ENCODE measurements at places on chromosomes 5 and 9.

DNA sequence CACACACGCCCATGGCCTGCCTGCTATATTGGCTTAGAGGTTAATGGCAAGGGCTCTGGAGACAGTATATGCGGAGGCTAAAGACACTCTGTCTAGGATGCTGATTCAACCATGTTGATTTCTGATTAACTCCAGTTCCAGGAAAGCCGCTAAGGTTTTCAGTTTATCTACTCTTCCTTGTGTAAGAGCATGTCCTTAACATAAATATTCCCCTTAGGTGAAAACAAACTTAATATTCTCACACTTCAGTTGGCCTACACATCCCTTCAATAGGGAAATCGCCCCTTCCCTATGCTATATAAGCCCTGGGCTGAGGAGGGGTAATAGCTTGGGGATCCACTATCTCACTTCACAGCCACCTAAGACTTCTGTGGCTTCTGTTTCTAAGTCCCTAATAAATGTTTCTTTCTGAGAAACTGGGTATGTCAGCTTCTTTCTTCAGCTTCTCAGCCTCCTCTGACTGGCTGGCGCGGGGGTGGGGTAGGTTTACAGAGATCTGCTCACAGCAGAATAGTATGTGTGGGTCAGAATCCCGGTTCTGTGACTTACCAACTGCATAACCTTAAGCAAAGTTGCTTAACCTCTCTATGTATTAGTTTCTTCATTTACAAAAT lies 4.3 kb upstream of the GPX3 start:
- DNase-seq = no peak

DNA sequence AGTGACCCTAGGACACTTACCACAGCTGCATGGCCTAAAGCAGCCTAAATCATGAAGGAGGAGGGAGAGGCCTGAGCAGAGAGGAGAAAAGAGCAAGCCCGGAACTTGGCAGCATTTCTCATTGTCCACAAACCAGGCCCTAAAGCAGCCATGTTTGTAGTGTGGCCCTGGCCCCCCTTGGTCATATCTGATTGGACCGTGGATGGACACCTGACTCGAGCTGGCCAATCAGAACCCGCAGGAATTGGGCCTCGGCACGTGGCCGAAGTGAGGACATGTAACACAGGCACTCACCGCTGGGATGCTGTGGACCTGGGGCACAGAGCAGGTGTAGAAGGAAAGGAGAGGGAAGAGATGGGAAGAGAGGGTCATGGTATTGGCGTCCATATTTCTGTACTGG lies 56.9 kb downstream of the ASS1 start:
- DNase-seq = no peak

- no peak for DNase-seq
Measured at GRCh38 chr5:172946146-172946545, 13.1 kb upstream of the RPL26L1 start.

DNA sequence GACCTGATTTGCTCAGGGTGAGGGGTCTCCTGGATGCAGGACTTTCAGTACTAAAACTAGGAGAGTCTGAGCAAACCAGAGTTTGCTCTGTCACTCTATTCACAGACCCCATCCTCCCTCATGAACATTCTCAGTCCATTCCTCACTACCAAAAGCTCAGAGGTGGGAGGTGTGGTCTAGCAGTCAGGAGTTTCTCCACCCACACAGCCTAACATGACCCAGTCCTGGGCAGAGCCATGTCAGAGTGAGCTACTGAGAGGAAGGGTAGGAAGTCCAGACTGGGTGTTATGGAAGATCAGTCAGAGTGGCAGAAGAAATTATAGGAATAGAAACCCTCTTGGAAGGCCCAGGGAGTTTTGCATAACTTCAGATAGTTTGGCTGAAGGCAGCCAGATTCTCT lies 113.3 kb upstream of the GRAMD2B start:
- DNase-seq = no peak

DNA sequence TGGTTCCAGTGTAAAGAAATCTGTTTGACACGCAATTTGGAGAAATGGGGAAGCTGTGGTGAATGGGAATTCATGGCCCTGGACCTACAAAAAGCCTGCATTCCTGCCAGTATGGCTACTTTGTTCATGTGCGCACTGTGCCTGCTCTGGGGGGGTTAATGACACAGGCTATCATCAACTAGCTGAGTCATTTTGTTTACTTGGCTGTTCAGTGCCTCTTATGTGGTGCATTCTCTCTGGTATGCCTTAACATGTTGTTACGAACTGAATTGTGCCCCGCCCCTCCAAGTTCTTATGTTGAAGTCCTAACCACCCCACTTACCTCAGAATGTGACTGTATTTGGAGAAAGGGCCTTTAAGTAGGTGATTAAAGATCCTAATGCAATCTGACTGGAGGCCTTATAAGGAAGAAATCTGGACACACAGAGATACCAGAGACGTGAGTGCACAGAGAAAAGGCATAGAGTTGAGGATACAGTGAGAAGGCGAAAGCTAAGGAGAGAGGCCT lies 20.4 kb upstream of the UBAP1 start:
- DNase-seq = no peak

GRCh38 chr5:2333291-2333690 lies 418.2 kb downstream of the IRX2 start:
- DNase-seq = no peak

- DNase-seq = peak; percentile 80
Measured at GRCh38 chr5:172114875-172115422, 73.1 kb downstream of the STK10 start.

GRCh38 chr9:90916147-90916734 lies 114.6 kb downstream of the SYK start:
- no peak for DNase-seq

GRCh38 chr9:2053883-2054845 lies 39.0 kb downstream of the SMARCA2 start:
- DNase-seq = peak; percentile 64

DNA sequence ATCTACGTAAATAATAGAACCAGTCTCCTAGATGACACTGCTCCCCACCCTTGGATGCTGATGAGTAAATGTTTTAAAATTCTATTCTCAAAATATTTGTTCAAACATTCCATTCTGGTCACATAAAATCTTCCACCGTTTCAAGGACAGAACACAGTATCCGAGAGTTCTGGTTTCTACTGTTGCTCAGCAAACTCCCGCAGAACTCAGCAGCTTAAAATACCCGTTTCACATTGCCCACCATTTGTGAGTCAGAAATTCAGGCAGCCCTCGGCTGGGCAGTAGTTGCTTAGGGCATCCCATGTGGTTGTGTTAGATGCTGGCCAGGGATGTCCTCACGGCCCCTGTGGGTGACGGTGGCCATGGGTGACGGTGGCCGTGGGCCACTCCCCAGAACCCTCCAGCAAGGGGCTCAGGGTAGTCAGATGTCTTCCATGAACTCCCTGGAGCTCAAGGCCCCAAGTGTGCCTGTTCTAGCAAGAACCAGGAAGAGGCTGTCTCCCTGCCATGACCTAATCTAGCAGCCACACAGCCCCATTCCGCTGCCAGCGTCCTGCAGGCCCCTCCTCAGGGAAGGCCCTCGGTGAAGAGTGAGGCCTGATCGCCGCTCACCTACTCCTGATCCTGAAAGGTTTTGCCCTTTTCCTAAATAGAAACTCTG lies 17.4 kb downstream of the MGAT1 start:
- DNase-seq = no peak

GRCh38 chr9:6632516-6633183 lies 12.9 kb downstream of the GLDC start:
- no peak for DNase-seq

DNA sequence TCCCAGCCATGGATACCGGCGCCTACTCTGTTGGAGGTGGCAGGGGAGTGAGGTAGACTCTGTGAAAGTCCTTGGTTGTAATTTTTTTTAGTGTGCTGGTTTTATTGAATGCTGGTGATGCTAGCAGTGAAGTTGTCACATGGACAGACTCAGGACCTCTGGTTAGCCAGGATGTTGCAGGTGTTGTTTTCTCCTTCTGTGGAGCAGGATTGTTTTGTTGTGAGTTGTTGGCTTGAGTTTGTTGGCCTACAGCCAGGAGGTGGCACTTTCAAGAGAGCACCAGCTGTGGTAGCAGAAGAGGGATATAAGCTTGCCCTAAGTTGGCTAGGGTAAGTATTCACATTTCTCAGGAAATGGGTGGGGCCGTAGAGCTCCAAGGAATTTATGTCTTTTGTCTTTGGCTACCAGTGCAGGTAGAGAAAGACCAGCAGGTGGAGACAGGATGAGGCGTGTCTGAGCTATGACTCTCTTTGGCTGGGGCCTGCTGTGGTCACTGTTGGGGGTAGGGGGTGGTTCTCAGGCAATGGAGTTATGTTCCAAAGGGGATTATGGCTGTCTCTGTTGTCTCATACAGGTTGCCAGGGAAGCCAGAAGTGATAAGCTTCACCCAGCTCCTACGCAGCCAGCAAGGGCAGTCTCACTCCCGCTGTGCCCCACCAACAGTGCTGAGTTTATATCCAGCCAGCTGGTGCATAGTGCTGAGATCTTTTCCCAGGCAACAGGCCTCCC lies 248.7 kb downstream of the TAF11L14 start:
- no peak for DNase-seq

GRCh38 chr5:147036691-147037245 lies 158.2 kb upstream of the PPP2R2B start:
- no peak for DNase-seq

DNA sequence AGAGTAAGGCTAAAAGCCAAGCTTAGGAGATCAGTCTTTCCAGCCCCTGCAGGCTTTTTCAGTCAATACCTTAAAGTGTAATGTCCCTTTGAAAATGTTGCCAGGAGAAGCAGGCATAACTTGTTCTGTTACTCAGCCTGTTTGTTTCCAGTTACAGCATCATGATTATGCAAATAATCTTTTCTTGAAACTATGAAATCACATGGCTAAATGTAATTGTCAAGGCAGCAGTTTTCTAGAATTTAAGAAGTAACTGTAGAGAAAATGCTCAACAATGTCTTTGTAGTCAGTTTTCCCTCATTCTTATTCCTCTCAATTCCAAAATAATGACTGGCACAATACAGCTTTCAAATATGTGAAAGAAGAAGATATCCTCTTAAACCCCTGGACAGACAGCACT lies 1.9 kb upstream of the GPR107 start:
- DNase-seq = no peak

DNA sequence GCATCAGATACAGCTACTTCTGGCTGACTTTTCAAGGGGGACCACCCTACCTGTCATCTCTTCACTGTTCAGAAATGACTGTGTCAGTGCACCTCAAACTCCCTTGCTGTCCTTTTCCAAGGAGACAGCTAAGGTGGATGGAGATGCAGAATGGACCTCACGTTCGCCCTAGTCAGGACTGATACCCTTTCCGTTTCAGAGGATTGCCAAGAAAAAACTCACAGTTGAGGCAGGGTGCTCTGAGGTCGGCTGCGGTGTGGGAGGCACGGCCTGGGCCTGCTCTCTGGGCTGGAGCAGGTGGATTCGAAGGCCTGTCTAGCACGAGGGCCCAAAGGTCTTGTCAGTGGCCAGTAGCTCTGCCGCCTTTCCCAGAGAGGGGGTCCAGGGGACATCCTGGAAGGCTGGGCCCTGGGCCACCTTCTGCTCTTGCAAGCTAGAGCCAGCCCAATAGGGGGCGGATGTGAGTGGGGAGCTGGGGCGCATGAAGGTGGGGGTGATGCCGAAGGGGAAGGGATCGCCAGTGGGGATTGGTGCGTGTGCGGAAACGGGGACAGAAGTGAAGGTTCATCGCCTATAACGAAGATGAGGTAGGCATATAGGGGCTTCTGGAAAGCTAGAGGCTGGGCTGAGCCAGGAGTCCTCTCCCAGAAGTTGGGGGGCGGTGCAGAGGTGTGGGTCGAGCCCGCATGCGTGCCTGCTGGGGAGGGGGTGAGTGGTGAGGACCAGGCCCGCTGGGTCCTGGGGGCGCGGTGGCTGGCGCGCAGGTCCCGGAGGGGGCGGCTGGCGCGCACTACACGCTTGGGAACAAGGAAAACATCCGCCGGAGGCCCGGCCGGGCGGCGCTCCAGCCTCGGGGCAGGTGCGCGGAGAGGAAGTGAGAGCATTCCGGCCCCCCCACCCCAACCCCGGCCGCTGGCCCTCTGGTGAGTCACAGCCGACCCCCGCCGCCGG lies 2.5 kb upstream of the MSMP start:
- peak; percentile 87 for DNase-seq

DNA sequence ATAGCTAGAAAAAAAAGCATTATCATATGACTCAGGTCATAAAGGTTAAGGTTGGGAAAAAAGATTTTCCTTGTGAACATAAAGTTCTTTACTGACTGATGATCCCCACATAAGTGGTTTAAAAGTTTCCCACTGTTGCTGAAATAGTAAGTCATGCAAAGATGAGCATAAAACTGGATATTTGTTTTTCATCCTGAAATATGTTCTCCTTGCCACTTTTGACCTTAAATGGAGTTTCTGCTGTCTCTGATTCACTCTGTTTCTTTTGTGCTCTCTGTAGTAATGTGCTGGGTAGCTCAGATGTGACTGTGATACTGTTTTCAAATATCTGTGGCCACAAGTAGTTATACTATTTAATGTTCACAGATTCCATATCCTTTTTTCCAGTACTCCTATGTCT lies 162.5 kb upstream of the GAS1 start:
- no peak for DNase-seq

DNA sequence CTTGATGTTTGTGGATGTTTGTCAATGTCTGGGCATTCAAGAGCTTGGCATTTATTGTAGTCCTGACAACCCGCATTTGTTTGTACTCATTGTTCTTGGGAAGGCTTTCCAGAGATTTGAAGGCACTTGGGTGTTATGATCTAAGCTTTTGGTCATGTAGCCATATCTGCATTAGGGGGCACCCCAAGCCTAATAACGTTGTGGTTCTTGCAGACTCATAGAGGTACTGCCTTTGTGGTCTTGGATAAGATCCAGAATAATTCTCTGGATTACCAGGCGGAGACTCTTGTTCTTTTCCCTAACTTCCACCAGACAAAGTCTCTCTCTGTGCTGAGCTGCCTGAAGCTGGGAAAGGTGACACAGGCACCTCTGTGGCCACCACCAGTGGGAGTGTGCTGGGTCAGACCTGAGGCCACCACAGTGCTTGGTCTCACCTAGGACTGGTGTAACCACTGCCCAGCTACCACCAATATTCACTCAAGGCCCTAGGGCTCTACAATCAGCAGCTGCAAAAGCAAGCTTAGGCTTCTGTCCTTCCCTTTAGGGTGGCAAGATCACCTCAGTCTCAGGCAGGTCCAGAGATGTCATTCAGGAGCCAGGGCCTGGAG lies 144.4 kb upstream of the TAS2R1 start:
- DNase-seq = no peak

GRCh38 chr5:22577711-22578110 lies 275.4 kb downstream of the CDH12 start:
- DNase-seq = no peak
